A549 treated with Mapracorat at 1 μM for 4 hours (cell line): ENCODE measurements at places on chromosomes 12 and 14. TPM values are rescaled to one million over a fixed set of nuclear protein-coding genes. Genes with fewer than 3 reads are reported as not detected.

Gene RTL1
- total RNA-seq, result 0.15 to 0.33 TPM (median 0.24 TPM) in 5 replicates

Gene DIO2
- 1.6 to 3.6 TPM (median 2.9 TPM) in 5 replicates for total RNA-seq

Gene ZFHX2
- total RNA-seq, result 0.47 to 0.95 TPM (median 0.81 TPM) in 5 replicates

Gene LRTM2
- total RNA-seq, result 0.05 TPM in 1 of 5 replicates, not detected in the others

Gene CLEC9A
- not detected in 5 replicates for total RNA-seq
